Right kidney (tissue), 9 donors: ENCODE measurements at places on chromosomes 13 and 19.

GRCh38 chr13:19766591-19766990 is 16.2 kb downstream of the PSPC1 start:
- no peak for DNase-seq

GRCh38 chr19:50022823-50023222 is 2.3 kb downstream of the VRK3 start:
- no peak for DNase-seq

DNA sequence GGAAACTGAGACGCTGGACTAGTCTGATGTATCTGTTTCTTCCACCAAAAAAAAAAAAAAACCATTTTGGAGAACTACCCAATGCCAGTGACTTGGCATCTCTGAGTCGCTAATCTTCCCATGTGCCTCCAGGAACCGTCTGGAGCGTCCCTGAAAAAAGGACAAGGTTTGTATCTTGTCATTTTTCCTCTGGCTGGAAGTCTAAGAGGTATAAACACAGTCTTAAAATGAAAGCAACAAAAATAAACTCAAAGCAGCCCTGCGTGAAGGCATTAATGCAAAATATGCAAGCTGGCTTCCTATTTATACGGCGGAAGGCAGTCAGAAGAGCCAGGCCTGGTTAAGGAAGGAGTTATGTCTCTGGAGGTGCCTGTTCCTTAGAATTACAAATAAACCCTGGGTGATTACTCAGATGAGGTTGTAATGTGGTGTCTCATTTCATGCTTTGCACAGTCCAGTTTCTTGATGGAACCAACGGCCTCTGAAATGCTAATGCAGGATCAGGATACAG is 20.3 kb downstream of the ACTN4 start:
- DNase-seq = peak; percentile 47

DNA sequence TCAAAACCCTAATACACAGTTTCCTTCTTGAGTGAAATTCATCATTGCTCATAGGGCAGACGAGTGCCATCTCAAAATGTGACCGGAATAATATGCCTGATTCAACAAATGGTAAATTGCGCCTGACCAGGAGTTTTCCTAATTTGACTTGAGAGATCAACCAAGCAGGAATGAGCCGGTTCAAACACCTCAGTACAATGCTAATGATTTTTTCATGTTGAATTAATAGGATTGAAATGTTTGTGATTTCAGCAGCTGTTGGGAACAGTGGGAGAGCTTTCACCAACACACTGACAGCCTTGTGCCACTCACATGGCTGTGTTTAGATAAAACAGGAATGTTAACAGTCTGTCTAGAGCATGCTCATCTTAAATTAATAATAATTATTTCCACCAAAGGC is 484.8 kb downstream of the PCDH9 start:
- DNase-seq = no peak

DNA sequence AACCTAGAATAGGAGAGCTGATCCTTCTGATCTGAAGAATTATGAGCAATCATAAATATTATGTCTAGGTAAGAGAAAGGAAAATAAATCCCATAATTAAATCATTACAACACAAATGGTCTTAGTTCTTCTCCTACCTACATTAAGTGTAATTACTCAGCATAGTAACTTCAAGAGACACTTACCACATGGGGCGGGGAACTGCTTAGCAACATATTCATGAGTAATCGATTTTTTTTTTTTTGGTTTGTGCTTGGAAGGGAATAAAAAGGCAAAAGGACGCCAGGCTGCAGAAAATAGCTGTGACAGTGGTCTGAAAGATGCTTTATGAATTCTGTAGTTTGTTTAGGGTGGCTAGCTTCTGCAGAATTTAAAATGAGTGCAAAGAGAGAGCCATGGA is 103.3 kb upstream of the HTR2A start:
- DNase-seq = no peak

DNA sequence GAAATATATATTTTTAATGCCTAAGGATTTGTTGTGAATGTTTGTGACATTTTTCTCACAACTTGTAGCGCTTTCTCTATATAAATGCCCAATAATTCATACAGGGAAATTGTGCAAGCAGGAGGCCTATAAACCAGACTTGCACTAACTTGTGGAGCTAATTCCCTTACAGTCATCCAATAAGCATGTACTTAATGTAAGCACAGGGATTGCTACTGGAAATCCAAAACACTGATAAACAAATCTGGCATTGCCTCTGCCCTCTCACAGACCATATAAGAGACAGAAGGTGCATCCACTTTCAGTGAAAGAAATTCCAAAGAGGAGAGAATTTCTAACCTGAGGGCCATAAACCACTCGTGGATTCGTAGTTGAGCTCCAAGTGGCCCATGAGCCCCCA is 518.8 kb downstream of the MYO16 start:
- no peak for DNase-seq

GRCh38 chr19:49333811-49334288 is 1.4 kb upstream of the CD37 start:
- DNase-seq = no peak

DNA sequence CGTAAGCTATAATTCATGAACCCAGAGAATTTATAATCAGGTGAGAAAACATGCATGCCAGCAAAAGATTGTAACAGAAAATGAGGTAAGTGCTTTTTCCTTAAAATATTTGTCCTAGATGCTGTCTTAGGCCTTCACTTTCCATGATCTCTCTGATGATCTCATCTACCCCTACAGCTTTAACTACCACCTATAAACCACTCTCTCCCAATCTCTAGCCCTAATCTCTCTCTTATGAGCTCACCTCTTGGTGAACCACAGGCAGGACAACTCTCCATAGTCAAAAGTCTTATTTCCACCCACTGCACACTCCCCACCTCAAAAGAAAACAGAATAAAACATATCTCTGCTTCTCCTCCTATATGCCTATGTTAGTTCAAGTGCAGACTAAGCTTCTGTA is 137.1 kb downstream of the SLC7A1 start:
- DNase-seq = no peak

DNA sequence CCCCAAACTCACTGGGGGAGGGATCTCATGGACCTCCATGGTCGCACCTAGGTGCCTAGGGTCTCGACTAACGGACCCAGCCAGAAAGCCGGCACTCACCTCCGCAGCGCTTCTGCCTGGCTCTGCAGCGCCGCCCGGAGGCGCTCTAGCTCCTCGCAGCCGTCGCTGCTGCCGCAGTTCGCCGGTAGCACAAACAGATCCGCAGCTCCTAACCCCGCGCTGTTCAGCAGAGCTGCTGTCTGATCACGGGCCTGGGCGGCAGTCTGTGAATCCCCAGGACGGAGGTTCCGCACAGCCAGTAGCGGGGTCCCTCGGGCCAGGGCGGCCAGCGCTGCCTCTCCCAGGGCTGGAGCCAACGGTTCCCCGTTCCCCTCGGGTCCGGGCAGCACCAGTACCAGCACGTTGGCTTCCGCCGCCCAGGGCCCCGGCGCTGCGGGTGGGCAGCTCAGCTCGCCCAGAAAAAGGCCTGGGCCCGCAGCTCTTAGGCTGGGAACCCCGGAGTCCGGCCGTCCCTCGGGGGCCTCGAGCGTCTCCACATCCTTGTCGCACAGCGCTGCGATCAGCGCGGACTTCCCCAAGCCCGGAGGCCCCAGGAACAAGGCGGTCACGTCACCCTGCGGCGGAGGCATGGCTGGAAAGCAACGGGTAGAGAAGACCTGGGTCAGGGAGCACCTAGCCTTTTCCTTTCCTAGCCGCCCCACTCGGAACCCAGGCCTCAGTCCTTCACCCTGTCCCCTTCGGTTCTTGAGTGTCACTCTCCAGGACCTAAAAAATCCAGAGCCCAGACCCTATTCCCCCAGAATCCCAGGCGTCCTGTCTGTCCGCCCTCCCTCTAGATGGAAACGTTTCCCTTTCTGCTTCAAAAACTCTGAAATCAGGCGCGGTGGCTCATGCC is 977 bp downstream of the IRGQ start:
- peak; percentile 82 for DNase-seq

- DNase-seq = no peak
Observed at GRCh38 chr13:80955501-80955900, 614.6 kb upstream of the SPRY2 start.

DNA sequence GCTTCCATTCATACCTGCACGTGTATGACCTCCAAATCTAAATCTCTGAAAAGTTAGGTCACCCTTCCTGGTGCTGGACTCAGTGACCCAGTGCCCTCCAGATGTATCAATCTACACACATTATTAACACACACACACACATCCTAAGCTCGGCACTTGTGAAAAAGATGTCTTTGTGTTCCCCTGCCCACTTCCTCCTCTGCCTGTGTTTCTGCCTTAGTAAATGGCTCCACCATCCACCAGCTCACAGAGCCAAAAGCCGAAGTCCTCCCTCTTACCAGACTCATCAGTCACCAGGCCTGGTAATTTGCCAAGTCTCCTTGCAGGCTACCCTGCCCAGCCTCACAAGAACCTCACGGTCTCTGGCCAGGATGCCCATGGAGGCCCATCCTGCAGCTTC is 131.5 kb downstream of the SHISA2 start:
- DNase-seq = no peak

GRCh38 chr19:47389150-47389556 is 30.2 kb downstream of the MEIS3 start:
- no peak for DNase-seq

DNA sequence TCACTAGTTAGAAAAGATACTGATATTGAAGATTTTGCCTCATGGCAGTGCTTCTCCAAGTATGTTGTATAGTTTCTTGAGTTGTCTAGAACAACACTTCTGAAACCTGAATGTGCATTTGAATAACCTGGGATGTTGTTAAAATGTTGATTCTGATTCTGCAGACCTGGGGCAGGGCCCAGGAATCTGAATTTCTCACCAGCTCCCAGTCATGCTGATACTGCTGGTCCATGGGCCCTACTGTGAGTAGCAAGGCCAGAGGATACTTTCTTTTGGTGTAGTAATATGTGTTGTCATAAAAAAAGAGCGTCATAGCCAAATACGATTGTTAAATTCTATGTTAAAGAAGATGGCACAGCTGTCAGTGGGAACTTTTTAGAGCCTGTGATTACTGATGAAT is 41.6 kb upstream of the C1QTNF9 start:
- DNase-seq = no peak
